ENCODE measurements at places on chromosomes 12 and 14. TPM values are rescaled to one million over a fixed set of nuclear protein-coding genes. Genes with fewer than 3 reads are reported as not detected.

GLIPR1L2 gene
- total RNA-seq, result 0.44 TPM

AMIGO2 gene
- 0.96 TPM for total RNA-seq

KRT72 gene
- 0.17 TPM for total RNA-seq

GDF3 gene
- total RNA-seq, result not detected

DNA sequence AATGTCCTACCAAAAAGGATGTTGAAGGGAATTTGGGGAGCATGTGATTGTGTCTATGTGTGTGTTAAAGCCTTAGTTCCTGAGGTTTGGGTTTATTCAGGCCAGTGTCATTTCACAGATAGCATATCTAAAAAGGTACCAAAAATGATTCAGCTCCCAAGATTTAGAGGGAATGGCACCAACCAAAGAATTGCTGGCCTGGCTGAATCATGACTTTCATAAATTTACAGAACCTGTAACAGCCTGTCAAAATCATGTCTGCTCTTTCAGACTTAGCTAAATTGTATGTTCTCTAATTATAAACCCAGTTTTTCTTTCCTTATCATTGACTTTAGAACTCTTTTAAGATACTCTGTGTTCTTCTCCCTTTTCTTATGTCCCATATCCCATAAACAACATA lies 231.5 kb downstream of the NUBPL start:
- H3K4me3 ChIP-seq, result no peak overlapping the region
- no peak overlapping the region for H3K27ac ChIP-seq
- no peaks in the 10 kb centered on the region for H3K4me1 ChIP-seq

GRCh38 chr14:61746881-61747280 lies 15.3 kb upstream of the SNAPC1 start:
- no peak overlapping the region for H3K4me3 ChIP-seq
- no peak for DNase-seq
- H3K4me1 ChIP-seq, result peaks cover 8% of the 10 kb centered on the region
- H3K27me3 ChIP-seq, result no peaks in the 10 kb centered on the region
- H3K27ac ChIP-seq, result no peak overlapping the region

- no peaks in the 10 kb centered on the region for H3K27me3 ChIP-seq
- no peak for DNase-seq
- H3K4me1 ChIP-seq, result no peaks in the 10 kb centered on the region
- H3K4me3 ChIP-seq, result no peak overlapping the region
- no peak overlapping the region for H3K27ac ChIP-seq
Observed at GRCh38 chr12:85369365-85370154, 89.5 kb downstream of the ALX1 start.

DNA sequence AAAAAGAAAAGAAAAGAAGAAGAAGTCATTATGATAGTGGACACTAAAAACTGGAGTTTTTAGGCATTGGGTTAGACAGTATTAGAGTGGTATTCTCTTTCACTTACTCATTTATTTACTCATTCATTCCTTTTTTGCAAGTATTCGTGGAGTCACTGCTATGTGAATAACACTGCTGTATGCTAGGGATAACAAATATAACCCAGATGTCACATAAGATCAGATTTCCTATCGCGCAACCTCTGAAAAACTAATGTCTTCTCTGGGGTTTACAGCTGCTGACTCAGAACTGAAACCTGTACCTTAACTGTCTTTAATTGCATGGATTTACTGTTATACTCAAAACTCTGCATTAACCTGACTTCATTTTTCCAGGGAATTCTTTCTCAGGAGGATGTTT lies 353.7 kb downstream of the LRIG3 start:
- no peaks in the 10 kb centered on the region for H3K4me1 ChIP-seq
- no peak overlapping the region for H3K4me3 ChIP-seq
- no peak overlapping the region for H3K27ac ChIP-seq
- DNase-seq, result no peak

- no peak for DNase-seq
- no peak overlapping the region for H3K4me3 ChIP-seq
- no peaks in the 10 kb centered on the region for H3K4me1 ChIP-seq
- H3K27ac ChIP-seq, result no peak overlapping the region
- no peaks in the 10 kb centered on the region for H3K27me3 ChIP-seq
Observed at GRCh38 chr14:85959063-85959462, 429.1 kb downstream of the FLRT2 start.

DNA sequence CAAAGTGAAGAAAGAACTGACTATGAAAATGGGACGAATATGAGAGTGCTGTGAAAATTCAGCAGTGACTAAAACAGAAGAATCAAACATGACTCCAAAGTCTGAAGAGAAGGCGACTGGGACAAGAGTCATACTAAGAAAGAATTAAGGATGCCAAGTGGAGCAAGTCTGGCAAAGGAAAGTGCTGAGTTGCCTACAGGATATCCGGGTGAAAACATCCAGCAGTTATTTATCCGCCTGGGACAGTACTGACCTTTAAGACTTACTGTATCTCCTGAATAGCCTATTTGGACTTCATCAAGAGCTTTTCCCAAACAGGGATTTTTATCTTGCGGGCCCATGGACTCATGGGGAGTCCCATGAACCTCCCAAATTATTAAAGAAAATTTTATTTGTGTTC lies 41.1 kb downstream of the KICS2 start:
- no peaks in the 10 kb centered on the region for H3K27me3 ChIP-seq
- DNase-seq, result peak; percentile 19
- no peaks in the 10 kb centered on the region for H3K36me3 ChIP-seq
- H3K4me3 ChIP-seq, result no peak overlapping the region

DNA sequence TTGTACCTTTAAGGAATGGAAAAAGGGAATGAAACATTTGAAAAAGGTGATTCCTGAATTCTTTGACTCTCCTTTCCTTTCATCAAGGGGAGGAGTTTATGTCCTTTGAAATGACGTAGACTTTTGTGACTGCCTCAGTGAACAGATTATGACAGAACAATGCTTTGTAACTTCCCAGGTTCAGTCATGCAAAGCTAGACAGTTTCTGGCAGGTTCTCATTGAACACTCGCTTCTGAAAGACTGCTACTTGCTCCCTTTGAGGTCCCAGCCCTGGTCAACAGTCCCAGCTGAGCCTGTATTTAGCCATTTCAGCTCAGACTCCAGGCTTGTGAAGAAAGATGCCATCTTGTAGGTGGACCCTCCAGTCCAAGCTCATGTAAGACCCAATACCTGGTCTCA lies 1178.9 kb downstream of the BCL11B start:
- no peak overlapping the region for H3K27ac ChIP-seq
- no peaks in the 10 kb centered on the region for H3K4me1 ChIP-seq
- no peak overlapping the region for H3K4me3 ChIP-seq

GRCh38 chr12:103827911-103828391 lies 13.1 kb downstream of the NT5DC3 start:
- no peak overlapping the region for H3K27ac ChIP-seq
- H3K27me3 ChIP-seq, result no peaks in the 10 kb centered on the region

GRCh38 chr12:57226588-57227314 lies 2.8 kb upstream of the SHMT2 start:
- no peaks in the 10 kb centered on the region for H3K27me3 ChIP-seq
- H3K27ac ChIP-seq, result no peak overlapping the region
- no peak for DNase-seq
- H3K4me1 ChIP-seq, result peaks cover 6% of the 10 kb centered on the region
- H3K4me3 ChIP-seq, result no peak overlapping the region

DNA sequence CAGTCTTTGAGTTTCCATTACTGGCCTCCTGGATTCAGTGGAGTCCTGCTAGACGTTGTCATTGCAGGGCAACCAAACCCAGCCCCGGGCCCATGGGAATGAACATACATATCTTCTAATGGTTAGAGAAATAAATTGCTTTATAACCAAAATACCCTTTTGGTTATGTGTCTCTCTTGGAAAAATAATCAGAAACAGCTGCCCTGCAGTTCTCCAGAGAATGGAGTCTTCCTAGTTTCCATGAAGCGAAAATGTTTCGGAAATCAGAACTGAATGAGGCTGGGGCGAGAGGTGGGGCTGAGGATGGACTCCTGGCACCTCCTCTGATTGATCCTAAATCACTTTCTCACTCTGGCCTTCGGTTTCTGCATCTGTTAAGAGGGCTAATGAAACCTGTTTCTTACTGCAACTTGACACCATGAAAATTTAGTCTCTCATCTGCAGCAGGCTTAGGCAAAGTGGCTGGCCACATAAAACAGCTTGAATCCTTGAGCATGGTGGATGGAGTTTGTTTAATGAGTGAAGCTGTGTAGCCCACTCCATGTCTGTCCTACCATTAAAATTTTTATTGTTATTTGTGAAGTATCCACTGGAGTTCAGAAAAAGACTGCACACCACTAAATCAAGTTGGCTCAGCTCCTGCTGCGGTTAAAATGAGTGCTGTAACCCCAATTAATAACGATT lies 198.9 kb downstream of the CACNA1C start:
- no peak overlapping the region for H3K4me3 ChIP-seq
- H3K36me3 ChIP-seq, result no peaks in the 10 kb centered on the region
- 0 out of 2 replicates have a peak, but pooled peaks cover 4% of the 10 kb centered on the region for H3K27me3 ChIP-seq
- no peak for DNase-seq
- no peaks in the 10 kb centered on the region for H3K4me1 ChIP-seq
- no peak overlapping the region for H3K27ac ChIP-seq

DNA sequence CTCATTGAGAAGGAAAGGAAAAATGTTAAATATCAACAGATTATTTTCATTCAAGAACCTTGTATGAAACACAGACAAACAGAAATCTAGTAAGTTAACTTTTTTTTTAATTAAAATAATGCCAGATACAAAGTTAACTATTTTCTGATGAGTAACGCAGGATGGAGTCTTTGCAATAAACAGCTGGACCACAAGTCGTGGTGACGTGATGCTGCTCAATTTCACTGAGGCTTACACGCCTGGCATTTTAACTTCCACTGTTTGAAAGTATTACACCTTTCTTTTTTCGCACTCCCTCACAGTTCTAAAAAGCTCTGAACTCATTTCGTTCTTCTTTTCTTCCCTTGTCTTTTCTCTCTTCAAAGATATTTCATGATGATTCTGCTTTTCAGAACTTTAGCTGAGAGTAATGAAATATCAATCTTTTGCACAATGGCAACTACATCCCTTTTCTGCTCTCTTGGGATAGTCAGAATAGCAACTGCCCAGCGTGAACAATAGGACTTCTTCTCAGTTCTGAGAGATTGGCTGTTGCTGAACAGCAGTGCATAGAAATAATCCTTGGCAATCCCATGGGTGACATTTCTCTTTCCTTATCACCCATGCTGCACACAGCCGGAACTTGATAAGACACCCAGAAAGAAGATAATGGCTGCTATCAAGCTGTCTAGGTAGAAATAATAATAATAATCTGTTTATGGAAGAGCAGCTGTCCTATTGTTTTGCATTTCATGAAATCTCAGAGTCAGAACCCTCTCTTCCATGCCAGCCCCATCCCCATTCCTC lies 160.5 kb downstream of the BTG1 start:
- DNase-seq, result no peak
- H3K27ac ChIP-seq, result no peak overlapping the region
- H3K4me1 ChIP-seq, result no peaks in the 10 kb centered on the region
- no peak overlapping the region for H3K4me3 ChIP-seq

Measured in HCT116 (cell line).